ENCODE measurements at places on chromosomes 7 and 10.

GRCh38 chr7:46026741-46027140 is 105.7 kb upstream of the IGFBP3 start:
- DNase-seq = no peak

GRCh38 chr10:551373-552252 is 137.9 kb downstream of the DIP2C start:
- DNase-seq = no peak

- no peak for DNase-seq
Measured at GRCh38 chr7:86963599-86964230, 95.7 kb downstream of the ELAPOR2 start.

- no peak for DNase-seq
Measured at GRCh38 chr7:149718730-149719049, 54.7 kb downstream of the ZNF467 start.

GRCh38 chr10:79382491-79382941 is 35.2 kb downstream of the PPIF start:
- DNase-seq = no peak

DNA sequence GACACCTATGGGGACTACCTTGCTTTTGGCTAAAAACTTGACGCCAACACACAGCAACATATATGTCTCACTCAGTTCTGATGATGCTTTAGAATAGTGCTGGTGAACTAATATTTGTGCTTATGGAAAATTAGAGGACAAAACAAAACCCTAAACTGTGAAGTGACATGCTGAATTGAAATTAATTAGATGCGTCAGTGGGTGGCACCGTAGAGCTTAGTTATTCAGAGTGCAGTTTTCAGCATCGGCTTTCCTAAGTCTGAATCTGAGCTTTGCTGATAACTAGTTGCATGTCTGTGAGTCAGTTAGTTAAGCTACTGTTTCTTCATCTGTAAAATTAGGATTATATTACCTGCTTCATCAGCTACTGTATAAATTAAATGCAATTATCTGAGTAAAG is 245.0 kb upstream of the SORCS1 start:
- no peak for DNase-seq

DNA sequence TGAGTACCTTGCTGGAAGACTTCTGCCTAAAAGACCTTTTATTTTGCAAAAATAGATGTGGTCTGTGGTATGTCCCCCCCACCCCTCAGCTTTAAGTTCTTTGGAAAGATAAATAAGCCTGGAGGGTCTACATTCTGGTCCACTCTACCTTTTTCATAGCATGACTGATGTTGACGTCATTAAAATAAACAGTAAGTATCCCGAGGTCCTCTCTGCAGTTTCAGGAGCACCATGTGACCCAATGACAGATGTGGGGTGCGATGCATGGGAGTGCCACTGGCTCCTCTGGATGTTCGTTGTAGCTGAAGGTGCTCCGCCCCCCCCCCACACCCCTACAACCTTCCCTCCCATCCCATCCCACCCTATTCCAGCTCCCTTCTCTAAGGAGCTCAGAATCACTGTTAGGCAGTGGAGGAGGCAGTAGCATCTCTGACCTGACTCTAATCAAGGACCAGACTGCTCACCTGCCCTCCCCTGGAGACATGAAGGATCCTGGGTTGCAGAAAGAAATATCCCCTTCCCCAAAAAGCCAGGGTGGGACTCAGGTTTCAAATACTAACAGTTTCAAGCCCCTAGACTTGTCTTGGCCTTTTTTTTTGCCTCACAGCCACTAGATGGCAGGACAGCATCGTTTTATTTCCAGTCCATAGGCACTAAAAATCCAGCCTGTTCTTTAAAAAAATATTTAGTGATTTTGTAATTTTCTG is 25.1 kb downstream of the CASP7 start:
- no peak for DNase-seq

GRCh38 chr10:123565691-123566660 is 100.2 kb upstream of the GPR26 start:
- no peak for DNase-seq

DNA sequence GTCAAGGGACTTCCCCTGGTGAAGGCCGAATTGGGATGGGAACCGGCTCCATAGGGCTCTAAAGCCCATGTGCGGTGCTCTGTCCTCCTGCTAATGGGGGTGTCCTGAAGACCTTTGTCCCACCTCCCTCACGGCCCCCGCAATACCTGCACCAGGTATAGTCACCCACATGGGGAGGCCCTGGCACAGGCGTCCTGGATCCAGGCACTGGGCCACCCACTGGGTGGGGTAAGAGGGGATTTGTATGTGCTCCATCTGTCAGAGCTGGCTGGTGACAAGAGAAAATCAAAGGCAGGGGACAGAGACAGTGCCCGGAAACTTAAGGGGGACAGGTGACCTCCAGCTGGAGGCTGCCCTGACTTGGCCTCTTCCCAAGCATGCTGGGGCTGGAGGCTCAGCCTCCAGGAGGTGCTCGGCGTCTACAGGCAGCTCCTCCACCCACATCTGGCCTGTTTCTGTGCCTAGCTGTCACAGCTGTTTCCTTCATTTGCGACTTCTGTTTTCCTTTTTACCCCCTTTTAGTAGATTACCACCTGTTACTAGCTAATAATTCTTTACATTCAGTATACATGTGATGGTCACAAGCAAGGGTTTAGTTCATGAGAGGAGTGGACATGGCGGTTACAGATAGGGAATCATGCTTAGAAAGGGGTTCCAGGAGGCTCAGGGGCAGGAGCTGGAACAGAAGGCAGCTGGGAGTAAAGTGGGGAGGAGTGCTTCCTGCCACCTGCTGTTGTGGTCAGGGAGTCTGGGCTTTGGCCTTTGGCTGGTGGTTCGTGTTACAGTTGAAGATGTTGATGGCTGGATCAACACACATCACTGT is 2.3 kb upstream of the CUZD1 start:
- DNase-seq = no peak

GRCh38 chr7:129862682-129863081 is 90.1 kb downstream of the UBE2H start:
- DNase-seq = no peak

DNA sequence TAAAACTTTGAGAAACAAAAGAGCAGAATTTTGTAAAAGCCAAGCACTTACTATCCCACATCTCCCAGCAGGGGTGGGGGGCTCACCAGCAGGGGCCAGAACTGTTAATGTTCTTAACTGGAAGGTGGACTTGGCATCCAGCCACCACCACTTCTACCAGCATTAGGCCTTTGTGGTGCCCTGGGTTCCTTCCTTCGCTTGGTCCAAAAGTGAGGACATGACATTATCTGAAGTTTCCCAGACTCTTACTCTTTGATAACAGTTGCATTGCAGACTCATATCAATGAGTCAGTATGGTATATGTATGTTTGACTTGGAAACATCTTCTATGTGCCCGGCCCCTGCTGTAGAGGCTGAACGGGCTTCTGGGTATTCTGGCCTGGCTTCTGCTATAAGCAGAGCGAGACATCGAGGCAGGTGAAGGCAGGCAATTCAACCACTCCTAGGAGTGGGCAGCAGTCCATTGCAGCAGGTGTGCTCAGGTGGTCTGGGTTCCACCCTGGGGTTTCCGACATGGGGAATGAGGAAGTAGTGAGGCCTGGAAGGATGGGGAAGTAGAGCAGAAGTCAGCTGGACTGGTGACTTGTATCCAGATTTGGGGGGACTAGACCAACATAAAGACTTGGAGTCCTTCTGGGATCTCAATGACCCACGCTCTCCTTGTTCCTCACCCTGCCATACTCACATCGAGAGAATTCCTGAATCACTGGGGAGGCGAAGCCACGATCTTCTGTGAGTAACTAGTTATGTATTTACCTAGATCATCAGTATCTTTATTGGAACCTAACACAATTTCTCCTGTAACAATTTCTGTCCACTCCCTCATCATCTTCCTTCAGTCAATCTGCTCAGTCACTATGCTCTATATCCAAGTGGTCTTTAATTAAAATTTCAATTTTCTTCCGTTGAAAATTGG is 4.1 kb downstream of the ZNF777 start:
- no peak for DNase-seq

DNA sequence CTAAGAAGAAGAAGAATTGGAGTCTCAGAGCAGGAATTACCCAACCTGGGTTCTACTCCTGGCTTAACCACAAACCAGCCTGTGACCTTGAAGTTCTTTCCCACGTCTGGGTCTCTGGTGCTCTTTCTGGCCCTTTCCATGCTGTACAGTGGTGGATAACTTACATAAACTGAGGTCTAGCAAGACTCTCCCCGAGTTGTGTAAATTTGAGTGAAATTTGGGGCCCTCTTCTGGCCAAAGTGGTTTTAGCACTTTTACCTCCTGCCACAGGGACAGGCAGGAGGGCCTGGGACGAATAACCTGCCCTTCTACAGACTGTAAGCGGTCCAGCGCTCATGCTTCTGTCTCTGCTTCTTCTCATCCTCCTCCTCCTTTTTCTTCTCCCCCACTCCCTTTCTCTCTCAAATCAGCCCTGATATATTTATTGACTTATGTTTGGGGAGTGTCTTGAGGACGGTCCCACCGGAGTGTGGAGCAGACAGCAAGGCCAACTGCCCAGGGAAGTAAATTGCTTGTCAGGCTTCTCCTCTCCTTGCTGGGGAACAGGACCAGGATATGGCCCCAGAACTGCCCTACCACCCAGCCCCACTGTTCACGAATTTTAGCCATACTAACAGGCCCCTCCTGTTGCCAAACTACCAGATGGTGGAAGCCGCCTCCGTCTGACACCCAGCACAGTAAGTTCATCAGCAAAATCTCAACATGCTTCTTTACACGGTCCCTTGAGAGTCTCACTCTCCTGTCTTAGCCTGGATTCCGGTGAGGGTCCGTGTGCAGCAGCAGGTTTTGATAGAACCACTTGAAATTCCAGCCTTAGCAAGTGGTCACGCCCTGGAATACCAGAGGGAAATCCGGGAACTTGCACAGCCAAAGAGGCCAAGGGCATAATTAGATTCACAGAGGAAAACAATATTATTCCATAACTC is 4.0 kb upstream of the SH3PXD2A start:
- DNase-seq = no peak

DNA sequence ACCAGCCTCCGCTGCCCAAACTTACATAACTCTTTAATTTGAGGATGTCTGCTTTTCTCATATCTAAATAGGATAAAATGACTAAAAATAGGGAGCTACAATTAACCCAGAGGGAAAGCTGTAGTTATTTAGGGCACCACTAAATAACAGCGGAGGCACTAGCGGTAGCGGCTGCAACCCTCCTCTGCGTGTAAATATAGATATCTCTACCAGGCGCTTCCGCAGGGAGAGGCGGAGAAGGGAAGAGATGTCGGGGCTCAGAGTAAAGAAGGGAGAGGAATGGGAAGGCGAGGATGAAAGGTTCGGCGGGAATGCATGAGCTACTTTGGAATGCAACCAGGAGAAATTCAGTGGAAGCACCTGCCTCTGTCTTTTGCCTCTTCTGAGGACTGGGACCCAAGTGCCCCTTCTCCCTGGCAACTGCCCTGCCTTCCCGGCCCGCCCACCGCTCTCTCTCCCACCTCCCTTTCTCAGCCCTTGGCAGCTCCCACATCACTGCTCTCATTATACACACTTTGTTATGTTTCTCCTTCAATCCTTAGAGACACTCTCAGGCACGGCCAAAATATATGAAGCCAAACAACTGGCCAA is 698.3 kb downstream of the PARD3 start:
- no peak for DNase-seq

- DNase-seq = no peak
Measured at GRCh38 chr7:96993094-96993865, 12.1 kb upstream of the DLX6 start.

- no peak for DNase-seq
Measured at GRCh38 chr10:5741276-5741675, 56.6 kb downstream of the TASOR2 start.

DNA sequence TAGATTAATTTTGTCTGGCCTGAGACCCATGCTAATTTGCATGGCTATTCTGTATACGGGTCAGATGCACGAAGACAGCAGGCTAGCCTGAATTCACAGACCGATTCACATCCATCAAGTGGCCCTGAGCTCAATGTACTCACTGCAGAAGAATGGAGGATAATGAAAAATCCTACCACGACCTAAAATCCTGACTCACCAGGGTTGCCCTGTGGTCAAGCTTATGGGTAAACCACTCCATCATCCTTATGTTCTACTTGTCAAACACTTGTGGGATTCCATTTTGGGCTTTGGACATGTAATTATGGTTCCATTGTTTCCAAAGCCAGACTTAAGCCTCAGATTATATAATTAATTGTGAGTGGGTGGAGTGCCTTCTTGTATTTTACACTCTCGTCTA is 110.4 kb upstream of the ZNF438 start:
- no peak for DNase-seq

- no peak for DNase-seq
Measured at GRCh38 chr7:14738086-14738485, 164.5 kb downstream of the DGKB start.

DNA sequence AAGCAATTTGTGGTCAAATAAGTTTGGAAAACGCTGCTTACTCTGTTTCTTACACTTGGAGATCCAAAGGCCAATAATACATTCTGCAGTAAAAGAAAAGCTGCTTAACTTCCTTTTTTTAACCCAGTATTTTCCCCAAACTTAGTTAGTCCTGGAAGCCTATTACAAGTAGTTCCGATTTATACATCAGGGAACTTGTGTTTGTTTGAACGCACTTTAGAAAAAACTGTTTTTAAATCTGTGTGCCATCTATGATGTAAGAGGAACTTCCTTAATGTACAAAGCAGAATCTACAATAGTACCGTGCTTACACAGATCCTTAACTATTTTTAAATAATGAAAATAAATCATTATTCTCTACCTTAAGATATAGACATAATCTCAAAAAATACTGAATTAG is 23.0 kb downstream of the SFR1 start:
- no peak for DNase-seq

GRCh38 chr7:15305002-15305600 is 256.7 kb downstream of the AGMO start:
- no peak for DNase-seq

DNA sequence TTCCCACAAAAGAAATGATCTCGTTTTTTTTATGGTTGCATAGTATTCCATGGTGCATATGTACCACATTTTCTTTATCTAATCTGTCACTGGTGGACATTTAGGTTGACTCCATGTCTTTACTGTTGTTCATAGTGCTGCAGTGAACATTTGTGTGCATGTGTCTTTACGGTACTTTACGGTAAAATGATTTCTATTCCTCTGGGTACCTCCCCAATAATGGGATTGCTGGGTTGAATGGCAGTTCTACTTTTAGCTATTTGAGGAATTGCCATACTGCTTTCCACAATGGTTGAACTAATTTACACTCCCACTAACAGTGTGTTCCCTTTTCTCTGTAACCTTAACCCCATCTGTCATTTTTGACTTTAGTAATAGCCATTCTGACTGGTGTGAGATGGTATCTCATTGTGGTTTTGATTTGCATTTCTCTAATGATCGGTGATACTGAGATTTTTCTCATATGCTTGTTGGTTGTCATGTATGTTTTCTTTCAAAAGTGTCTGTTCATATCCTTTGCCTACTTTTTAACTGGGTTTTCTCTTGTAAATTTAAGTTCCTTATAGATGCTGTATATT is 37.2 kb downstream of the MKLN1 start:
- no peak for DNase-seq

- DNase-seq = no peak
Measured at GRCh38 chr7:33694006-33694405, 211.3 kb upstream of the BMPER start.

DNA sequence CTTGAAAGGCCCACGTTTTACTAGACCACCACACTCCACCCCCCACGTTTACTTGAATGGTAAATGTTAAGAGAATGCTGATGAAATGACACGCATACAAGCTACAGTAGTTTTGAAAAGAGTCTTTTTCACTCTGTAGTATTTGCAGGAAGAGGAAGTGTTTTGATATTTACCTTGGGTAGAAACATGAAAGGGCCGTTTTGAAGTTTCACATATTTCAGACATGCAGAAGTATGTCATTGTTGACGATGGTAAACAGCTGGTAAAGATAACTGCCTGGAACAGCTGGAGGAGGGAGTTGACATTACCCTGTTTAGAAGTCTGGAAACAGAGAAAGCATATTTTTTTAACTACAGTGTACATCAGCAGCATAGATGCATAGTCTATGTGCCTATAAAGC is 160.7 kb downstream of the NXPH1 start:
- no peak for DNase-seq

Measured in T-helper 1 cell (primary cell).